Naive B cell (primary cell): ENCODE measurements at places on chromosomes 2 and 18.

DNA sequence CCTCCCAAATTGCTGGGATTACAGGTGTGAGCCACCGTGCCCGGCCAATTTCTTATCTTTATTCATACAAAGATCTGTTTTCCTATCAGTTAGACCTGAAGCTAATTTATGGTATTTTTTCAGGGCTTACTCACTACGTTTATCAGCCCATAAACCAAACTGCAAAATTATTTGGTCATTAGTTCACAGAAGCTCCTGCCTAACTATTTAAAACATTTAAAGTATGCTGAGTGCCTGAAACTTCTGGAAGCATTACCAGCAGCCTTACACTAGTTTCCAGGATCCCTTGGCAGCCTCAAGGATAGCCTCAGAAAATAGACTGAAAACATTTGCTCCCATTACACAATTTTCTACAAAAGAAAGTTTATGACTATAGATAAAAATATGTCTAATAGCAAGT, 68.8 kb downstream of the GALNT13 start:
- no peak for DNase-seq

- no peak for DNase-seq
These were observed 281.9 kb upstream of the CDH7 start for GRCh38 chr18:65468881-65469280.

DNA sequence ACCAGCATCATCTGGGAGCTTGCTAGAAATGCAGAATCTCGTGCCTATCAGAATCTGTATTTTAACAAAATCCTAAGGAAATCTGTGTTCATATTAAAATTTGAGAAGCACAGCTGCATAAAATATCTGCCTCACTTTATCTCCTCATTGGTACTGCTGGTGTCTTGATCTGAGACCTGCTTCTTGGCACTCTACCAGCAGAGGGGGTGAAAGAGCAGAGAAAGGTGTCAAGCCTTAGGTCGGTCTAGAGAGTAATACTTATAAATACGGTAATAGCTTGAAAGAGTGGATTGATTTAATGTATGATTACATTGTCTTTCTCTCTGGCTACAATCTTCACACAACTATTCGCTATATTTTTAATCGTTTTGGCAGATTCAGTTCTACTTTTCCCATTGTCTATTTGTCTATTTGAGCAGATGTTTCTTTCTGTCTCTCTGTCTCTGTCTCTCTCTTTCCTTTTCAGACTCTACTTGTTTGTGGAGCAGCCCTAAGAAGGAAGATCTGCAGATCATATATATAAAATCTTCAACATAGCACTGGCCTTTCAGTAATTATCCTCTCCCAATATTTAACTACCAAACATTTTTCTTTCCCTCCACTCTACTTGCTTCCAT, 1.7 kb upstream of the GCG start:
- DNase-seq = peak; percentile 15

GRCh38 chr2:171630812-171631626, 56.2 kb upstream of the DYNC1I2 start:
- DNase-seq = no peak

DNA sequence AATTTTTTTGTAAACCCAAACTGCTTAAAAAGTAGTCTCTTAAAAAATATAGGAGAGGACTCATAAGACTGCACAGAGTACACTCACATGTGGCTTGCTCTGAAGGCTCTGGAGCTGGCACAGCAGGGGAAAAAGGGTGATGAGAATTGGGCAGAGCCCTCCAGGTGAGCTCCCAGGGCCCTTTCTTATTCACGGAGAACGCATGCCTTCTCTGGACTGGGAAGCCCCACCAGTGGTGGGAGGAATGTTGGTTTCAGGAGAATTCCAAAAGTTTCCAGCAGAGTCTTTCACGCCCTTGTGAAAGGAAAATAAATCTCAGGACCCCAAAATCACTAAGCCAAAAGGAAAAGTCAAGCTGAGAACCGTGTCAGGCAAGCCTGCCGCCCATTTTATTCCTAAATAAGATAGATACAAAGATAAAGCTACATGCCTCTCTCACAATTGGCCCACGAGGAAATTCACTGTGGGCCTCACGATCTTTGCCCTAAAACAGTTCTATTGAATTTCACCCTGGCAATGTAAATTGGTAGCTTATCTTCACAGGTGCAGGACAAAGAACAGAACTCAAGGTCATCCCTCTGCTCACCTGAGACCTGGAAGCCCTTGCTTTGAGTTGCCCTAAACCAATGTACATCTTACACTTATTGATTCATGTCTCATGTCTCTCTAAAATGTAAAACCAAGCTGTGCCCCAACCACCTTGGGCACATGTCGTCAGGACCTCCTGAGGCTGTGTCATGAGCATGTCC, 15.5 kb upstream of the MC5R start:
- DNase-seq = no peak

- no peak for DNase-seq
These were observed 19.1 kb upstream of the GPR55 start for GRCh38 chr2:230944123-230944653.

GRCh38 chr2:233966388-233966787, 49.2 kb downstream of the TRPM8 start:
- no peak for DNase-seq

- no peak for DNase-seq
These were observed 2.9 kb upstream of the DGKD start for GRCh38 chr2:233351423-233351822.

DNA sequence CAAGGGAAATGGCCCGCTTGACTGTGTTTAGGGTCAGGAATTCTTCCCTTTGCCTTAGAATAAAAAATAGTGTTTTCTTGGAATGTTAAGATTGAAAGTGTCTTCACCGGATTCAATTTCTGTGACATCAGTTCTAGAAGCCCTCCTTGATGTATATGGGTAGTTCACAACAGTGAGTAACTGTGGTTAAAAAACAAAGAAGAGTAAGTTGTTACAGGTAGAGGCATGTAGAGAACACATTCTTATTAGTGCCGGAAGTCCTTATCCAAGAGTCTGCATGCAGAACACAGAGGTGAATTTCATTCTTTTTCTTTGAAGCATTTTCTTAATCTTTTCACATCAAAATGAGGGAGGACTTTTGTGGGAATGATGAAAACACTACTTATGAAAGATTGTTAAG, 105.5 kb downstream of the FMNL2 start:
- DNase-seq = no peak

GRCh38 chr18:8977166-8977565, 125.3 kb upstream of the NDUFV2 start:
- no peak for DNase-seq

DNA sequence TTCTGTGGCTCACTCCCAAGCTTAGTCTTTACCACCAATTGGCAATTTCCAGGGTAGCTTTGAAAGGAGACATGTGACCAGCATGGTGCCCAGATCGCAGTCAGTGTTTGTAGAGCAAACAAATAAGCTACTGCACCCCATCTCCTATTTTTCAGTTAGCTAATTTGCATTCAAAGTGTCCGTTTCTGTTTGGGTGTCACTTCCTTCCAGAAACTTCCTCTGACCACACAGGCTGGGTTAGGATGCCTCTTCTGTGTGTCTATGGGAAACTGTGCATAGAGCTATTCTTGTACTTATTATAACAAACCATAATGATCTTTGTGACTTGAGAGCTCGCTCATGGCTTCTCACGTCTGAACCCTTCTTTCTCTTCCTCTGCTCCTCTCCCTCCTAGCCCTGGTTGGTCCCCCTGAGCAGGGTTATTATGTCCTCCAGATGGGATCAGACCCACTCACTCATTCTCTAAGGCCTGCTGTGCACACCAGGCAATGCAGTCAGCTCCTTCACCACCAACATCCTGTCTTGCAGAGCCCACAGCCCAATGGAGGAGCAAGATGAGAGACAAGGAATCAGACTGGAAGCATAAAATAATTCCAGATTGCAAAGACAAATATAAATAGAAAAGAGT, 101.2 kb upstream of the ALK start:
- DNase-seq = no peak

DNA sequence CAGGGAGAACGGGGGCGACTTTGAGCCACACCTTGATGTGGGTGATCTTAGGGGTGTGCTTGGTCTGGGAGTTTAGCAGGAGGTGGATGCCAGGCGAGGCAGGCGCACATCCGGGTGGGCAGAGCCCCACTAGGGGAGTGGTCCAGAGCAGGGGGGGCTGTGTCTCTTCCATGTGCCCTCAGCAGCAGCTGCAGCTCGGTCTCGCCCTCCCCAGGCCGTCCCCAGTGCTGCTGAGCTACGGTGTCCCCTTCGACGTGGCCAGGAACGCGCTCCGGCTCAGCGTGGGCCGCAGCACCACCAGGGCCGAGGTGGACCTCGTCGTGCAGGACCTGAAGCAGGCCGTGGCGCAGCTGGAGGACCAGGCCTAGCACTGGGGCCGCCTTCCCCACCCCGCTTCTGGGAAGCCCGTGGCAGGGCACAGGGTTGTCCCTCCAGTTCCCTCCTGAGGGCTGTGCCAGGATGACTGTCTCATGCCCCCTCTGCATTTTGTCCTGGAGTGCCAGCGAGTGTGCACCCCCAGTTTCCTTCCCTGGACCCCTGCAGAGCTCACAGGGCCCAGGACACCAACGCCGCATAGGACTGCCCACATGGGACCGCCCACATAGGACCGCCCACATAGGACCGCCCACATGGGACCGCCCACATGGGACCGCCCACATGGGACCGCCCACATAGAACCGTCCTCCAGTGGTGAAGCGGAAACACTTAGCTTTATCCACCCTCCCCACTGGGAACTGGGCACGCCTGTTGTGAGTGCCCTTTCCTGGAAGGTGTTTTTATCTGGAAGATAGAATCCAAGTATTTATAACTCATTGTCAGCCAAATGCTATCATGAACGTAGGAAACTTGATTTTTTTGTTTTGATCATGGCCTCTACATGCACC, 1.9 kb upstream of the ESPNL start:
- peak; percentile 25 for DNase-seq

GRCh38 chr2:67050622-67051021, 346.5 kb upstream of the ETAA1 start:
- DNase-seq = no peak

- no peak for DNase-seq
These were observed 7.4 kb downstream of the HTRA2 start for GRCh38 chr2:74537140-74537539.

DNA sequence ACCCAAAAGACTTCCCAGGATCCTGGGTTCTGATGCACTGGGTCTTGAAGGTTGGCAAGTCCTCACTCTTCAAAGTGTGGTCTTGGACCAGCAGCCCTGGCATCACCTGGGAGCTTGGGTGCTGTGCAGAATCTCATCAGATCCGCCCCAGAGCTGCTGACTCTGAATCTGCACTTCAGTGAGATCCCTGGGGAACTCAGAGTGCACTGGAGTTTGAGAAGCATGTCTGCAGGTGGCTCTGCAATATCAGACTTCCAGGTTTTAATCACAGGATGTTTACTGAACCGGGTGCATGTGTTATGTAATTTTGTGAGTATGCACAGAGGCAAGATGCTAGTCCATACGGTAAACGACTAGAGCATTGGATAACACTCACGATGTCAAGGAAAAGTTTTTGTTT, 58.0 kb upstream of the BOD1L2 start:
- DNase-seq = peak; percentile 22

DNA sequence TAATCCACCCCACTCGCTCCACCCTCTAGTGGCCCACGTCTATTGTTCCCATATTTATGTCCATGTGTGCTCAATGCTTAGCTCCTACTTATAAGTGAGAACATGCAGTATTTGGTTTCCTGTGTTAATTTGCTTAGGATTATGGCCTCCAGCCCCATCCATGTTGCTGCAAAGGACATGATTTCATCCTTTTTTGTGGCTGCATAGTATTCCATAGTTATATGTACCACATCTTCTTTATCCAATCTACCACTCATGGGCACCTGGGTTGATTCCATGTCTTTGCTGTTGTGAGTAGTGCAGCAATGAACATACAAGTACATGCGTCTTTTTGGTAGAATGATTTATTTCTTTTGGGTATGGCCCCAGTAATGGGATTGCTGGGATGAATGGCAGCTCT, 319.9 kb downstream of the DYSF start:
- no peak for DNase-seq

GRCh38 chr2:215817046-215817445, 196.3 kb downstream of the MREG start:
- no peak for DNase-seq
